ENCODE measurements at places on chromosomes 16 and 17.
A peak's percentile ranks its signal among the peaks of the same experiment; 100 is the strongest.

DNA sequence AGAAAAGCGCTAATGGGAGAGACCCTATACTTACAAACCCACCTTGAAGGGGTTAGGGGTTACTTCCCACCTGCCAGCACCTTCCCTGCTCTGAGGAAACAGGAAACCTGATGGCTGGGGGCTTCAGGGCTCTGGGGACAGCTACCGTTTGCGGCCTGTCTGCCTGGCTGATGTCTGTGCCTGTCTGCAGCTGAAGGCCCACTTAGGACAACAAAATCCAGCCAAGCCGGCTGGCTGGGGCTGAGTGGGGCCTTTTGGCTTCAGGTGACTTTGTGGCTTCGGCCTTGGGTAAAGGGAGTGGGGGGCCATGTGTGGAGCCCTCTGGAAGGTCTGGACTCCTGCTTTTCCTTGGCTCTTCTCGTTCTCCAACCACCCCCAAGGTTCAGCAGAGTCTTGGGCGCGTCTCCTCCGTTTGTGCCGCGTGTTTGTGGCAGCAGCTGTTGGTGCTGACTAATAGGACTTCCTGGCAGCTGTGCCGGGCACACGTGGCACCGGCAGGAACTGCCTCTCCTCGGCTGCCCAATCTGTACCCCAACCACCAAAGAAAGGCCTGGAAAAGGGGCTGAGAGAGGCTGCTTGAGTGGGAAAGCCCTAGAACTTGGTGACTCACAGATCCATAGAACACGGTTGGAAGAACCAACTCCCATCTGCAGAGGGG, 186.7 kb downstream of the MSI2 start:
- DNase-seq = peak; percentile 41

GRCh38 chr16:68592466-68593337, 52.4 kb upstream of the CDH3 start:
- DNase-seq = no peak

DNA sequence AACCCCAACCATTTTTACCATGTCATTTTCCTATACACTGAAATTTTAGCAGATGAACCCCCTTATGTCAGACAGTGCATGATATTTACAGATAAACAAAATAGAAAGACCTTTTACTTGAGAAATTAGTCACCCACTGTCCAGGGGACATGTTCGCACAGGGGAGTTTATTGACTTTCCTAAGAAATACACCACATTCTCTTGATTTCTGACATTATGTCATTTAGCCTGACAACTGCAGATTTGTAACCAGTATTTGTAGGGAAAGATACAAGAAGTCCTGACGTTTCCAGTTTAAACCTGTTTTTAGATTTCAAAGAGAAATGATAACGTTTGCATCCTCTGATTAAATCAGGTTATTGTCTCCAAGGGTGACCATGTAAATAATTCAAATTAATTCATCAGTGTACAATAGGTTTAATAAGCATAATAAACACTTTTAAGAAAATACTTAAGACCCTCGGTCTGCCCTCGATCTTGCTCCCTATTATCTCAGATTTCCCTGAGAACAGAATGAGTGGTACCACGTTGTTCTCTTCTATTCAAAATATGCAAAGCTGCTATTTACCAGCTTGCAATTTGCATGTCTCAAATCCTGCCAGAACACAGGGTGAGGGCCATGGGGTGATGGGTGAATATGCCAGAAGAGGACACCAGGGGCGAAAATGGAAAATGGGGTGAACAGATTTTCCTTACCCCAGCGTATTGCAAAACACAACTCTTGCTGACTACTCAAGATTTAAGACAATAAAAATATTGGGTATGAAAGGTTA, 2.1 kb upstream of the LYRM9 start:
- DNase-seq = no peak

DNA sequence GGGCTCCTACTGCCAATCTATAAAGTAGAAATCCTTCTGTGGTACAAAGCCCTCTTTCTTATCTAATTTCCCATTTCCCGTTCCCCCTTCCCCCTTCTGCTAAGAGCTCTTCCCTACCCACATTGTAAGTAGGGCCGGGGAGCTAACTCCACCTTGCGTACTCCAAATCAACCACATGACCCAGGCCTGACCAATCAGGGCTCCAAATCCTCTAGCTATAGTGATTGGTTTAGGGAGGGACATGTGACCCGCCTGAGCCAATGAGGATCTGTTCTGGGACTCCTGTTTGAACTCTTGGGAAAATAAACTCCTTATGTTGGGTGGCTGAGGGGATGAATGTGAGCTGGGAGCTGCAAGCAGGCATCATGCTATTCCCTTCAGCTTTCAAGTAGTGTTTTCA, 40.9 kb upstream of the MEOX1 start:
- DNase-seq = no peak

GRCh38 chr16:17457513-17457912, 13.2 kb downstream of the XYLT1 start:
- no peak for DNase-seq

GRCh38 chr16:51085271-51085670, 65.8 kb downstream of the SALL1 start:
- no peak for DNase-seq

DNA sequence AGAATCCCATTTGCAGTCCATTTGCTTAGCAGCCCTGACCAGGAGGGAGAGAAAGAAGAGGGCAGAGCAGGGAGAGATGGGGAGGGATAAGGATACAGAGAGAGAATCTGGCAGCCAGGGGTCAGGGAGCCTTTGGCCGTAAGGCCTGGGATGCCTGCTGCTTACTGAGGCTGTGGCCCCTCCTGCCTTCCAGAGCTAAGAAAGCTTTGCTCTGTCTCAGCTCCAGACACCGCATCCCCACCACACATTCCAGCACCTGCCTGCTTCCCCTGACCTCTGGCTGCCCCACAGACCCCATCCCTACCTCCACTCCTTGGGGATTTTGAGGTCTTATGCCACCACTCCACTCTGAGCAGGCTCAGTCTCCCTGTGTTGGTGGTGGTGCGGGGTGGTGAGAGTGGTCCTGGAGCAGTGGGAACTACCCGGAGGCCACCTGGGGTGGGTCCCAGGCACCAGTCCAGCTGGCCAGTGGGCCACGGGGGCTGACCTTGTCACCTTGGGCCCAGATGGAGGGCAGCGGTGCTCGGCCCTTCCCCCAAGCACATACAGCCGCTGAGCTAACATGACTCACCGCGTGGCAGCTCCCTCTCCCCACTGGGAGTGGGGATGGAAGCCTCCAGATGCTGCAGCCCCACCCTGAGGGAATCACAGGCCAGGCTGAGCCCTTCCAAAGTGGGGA, 58.3 kb downstream of the RAI1 start:
- no peak for DNase-seq

GRCh38 chr17:81517339-81518112, 4.9 kb upstream of the ACTG1 start:
- DNase-seq = no peak

DNA sequence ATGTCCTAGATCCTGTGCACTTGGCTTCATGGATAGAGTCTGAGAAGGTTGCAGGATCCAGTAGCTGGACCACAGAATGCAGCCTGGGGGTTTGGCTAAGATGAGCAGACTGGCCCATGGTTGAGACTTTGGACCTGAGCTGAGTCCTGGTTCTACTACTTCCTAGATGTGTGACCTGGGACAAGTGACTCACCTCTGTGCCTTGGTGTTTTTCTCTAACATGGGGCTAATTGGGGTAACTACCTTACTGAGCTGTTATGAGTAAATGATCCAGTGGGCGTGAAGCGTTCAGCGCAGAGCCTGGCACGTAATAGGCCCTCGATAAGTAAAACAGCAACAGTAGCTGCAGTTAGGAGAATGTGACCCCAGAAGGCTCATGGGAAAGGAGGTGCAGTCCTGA, 38.8 kb downstream of the SNX20 start:
- DNase-seq = no peak

GRCh38 chr16:48561960-48562393, 48.0 kb downstream of the N4BP1 start:
- DNase-seq = no peak

- no peak for DNase-seq
These were observed 19.9 kb downstream of the NCBP3 start for GRCh38 chr17:3826191-3826590.

- peak; percentile 80 for DNase-seq
These were observed at the start of gene TMEM107 for GRCh38 chr17:8176197-8176940. Gene TMEM107 (minus strand): TSS chr17:8176380. CDS start chr17:8176286, 94 bp downstream.

DNA sequence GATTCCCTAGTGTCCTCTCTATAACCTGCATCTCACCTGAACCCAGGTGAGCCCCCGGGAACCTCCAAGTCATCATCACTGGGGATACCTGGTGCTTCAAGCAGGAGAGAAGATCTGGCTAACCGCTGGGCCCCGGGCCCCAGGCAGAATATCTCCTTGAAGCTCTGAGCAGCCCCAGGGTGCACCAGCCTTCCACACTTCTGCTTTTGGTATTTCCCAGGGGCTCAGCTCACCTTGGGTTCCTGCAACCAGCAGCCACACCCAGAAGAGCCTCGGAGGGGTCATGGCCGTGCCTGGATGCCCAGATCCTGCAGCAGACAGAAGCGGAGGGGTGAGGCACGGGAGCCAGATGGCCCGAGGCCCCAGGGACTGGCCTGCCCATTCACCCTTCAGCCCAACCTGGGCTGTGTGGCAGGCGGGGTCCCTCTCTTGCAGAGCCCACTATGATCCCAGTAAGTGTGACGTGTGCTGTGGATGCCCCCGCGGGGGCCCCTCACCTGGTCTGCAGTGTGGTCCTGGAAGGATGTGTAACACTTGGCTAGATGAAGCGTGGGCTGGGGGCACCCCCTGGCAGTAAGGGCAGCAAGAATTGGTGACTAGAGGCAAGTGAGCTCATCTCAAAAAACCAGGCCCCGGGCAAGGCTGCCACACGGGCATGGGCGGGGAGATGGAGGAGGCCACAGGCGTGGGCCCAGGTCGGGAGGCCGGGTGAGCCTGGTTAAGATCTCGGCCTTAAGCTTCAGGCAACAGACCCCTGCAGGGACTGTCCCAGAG, 2.6 kb downstream of the LGALS3BP start:
- DNase-seq = no peak

GRCh38 chr17:59387351-59388068, 56.1 kb downstream of the YPEL2 start:
- DNase-seq = no peak

DNA sequence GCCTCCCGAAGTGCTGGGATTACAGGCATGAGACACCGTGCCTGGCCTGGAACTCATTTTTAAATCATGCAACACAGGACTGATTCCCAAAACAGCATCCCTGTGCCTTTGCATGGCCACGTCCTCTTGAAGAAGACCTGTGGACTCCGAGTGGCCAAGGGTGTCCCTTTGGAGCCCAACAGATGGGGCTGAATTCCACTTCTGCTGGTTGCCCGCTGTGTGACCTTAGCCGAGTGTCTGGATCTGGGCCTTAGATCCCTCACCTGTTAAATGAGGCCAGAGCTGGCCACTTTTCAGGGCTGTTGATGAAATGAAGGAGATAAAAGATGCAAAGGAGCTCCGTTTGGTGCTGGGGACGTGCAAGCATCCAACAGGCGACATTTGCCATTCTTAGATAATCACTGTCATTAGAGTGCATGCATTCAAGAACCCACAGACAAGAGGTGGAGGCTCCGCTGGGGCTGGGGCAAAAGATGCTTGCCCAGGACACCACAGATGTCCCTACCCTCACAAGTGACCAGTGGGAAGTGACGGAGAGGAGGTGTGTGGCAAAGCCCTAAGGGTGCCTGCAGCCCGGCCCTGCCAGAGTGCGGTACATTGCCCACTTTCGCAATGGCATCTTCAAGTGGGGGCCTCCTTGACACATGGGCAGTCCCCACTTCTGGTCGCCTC, 354.1 kb upstream of the TNRC6C start:
- DNase-seq = no peak

- no peak for DNase-seq
These were observed 22.7 kb downstream of the SLC6A4 start for GRCh38 chr17:30212750-30213149.

DNA sequence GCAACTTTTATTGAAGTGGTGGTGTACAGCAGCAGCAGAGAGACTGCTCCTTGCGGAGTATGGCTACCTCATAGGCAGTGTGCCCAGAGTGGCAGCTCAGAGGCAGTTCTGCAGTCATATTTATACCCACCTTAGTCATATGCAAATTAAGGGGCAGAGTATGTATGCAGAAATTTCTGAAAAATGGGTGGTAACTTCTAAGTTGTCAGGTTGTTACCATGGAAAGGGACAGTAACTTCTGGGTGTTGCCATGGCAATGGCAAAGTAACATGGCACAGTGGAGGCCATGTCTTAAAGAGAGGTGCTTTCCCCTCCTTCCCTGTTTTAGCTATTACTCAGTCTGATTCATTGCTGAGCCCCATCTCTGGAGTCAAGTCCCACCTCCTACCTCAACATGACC, 53.4 kb downstream of the MEOX1 start:
- DNase-seq = no peak

DNA sequence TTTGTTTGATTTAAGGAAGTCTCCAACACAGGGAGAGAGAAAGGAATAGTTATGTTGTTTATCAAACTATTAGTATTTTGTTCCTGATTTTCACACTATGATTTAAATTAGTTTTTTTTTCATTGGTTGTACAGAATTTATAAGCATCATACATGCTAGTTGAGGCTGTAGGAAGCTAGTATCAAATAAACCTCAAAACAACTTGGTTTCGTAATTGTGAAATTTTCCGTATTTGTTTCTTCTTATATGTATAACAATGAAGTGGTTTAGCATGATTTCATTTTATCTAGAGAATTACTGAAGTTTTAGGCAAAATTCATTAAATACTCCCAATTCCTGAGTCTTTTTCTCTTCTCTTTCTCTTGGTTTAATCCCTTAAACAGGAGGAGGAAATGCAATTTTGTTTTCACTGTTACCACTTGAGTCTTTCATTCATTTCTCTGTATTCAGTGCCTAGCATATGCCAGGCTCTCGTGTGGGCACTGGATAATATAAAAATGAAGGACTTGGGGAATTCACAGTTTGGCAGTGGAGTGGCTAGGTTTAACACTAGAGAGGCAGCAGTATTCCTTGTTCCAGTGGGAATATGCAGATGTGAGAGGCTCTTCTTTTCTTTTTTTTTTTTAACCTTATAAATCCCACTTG, 1.8 kb downstream of the CYLD start:
- DNase-seq = no peak

DNA sequence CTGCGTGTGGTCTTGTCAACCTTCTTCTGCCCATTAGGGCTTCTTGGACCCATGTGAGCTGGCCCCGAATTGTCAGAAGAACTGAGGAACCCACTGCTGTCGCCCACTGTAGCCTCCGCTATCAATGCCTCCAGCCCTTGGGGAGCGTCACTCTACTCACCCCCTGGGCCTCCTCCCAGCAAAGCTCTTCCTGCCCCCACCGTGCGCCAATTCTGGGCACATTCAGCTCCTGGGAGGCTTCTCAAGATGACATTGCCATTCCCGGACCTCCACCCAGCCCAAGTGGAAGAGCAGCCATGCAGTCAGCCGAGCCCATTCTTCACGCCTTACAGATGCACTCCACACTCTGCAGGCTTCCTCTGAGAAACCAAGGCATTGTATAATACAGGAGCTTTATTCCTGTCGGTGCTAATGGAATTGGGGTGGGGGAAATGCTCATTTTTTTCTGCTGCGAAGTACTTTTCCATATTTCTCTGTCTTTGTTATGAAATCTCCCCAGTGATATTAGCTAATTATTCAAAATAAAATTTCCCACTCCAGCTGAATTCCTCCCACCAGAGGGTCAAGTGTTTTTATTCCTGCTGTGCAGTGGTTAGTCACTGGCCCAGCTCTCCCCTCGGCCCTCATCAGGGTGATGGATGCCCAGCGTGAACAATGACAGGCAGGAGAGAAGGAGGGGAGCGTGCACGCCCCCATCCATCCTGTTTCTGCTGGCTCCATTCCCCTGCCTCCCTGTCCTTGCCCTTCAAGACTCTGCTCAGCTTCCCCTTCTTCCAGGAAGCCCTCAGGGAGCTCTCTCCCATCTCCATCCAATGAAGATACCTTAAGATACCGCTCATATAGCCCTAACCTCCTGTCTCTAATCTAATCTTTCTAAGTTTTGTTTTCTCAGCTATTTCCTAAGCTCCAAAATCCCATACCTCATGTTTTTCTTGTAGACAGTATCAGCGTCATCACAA, 87.7 kb downstream of the C16orf95 start:
- DNase-seq = no peak

GRCh38 chr17:73986641-73987177, 216.8 kb upstream of the RPL38 start:
- DNase-seq = no peak

Data from activated CD4-positive, alpha-beta T cell treated with anti-CD3 and anti-CD28 coated beads for 1 hour (primary cell).